ENCODE measurements at places on chromosomes 13 and 19. TPM values are rescaled to one million over a fixed set of nuclear protein-coding genes. Genes with fewer than 3 reads are reported as not detected.

- DNase-seq, result no peak
Observed at GRCh38 chr13:70080012-70080411, 27.6 kb upstream of the ATXN8OS start.

Gene WTIP
- total RNA-seq, result 25.3 TPM

Gene JSRP1
- total RNA-seq, result not detected

Gene SERP2
- total RNA-seq, result 3.0 TPM

DNA sequence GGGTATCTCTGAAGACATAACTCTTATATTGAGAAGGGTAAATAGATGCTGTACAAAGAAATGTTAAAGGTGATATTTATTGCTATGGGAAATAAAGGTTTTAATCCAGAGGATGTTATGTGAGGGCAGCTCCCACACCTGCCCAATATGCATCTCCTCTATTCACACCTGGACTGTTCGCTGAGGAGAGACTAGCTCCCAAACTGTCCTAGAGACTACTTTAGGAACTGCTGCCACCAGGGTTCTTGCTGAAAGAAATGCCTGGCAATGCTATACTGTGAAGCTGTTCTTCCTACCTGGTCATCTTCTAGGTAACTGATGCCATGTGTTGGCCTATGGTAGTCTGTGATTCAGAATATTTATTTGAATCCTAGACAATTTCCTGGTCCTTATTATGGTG is 1421.5 kb upstream of the SPRY2 start:
- no peak for DNase-seq

- no peak for DNase-seq
Observed at GRCh38 chr19:33505823-33506222, 15.8 kb downstream of the PEPD start.

DNA sequence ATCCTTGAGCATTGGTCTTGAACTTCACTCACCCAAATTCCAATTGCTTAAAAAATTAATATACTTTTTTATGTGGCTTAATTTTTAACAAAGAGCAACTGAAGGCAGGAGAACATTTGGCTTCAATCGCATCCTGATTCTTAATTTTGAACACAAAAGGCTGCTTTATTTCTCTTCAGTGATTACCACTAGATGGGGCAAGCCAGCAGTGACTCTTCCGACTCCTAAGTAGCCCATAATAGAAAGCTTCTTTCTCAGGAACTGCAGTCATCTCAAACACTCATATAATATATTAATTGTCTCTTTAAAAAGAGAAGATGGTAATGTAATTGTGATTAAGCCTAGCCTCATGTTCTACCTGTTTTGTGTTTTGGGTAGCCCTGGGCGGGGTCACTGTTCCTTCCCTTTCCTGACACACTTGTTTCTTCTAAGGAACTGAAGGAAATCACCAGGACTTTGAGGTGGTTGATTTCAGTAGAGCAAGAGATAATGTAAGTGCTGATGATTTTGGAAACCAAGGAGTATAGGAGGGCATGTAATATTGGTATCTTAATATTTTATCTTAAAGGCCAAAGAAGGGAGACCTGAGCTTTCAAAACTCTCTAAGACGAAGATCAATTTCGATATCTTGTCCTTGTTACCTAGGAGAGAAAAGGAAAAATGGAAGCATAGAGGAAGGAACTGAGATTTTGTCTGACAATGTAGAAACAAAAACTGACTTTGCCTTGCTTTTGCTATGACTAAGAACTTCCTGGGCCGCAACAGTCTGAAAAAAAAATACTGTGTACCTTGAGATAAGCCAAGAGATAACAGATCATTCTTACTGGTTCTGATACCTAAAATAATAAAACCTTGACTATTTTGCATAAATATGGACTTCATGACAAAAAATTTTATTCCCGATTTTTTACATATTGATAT is 73.1 kb downstream of the TNFSF13B start:
- no peak for DNase-seq

Gene BEST2
- not detected for total RNA-seq

DNA sequence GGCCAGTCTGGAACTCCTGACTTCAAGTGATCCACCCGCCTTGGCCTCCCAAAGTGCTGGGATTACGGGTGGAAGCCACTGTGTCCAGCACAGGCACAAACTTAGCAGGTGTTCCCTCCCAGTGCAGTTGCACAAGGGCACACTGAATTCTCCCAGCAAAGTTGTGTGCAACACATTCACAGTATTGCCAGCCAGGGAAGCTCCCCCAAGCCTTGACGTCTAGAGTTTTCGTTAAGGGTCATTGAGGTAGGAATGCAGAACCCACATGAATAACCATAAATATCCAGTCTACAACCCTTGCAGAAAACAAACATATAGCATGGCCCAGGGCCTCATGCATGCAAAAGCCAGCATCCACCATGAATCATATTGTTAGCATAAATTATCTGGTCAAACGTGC is 3.3 kb upstream of the AURKC start:
- no peak for DNase-seq

Gene KCNJ14
- 1.0 TPM for total RNA-seq

- no peak for DNase-seq
Observed at GRCh38 chr13:109859898-109860297, 73.5 kb upstream of the IRS2 start.

Gene PEAK3
- 2.6 TPM for total RNA-seq

Gene MIPEP
- total RNA-seq, result 9.9 TPM

Gene GRK1
- not detected for total RNA-seq

Gene RXFP2
- not detected for total RNA-seq

Gene SPIB
- not detected for total RNA-seq

DNA sequence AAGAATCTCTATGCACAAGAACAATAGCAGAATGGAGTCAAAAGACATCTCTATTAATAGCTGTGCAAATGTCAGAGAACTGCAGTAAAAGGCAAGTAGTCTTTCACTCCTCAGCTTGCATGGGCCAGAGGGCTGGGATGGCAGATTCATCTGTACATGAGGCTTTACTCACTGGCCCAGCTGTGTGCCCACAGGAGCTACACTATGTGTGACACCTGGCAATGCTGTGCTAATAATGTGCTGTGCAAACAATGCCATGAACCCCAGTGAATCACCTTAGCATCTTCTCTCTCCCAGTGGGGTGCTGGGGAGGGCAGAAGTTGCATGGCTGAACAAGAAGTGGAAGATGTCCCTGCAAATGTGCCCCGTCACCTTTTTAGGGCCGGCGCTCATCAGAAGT is 73.1 kb downstream of the KL start:
- DNase-seq, result no peak

DNA sequence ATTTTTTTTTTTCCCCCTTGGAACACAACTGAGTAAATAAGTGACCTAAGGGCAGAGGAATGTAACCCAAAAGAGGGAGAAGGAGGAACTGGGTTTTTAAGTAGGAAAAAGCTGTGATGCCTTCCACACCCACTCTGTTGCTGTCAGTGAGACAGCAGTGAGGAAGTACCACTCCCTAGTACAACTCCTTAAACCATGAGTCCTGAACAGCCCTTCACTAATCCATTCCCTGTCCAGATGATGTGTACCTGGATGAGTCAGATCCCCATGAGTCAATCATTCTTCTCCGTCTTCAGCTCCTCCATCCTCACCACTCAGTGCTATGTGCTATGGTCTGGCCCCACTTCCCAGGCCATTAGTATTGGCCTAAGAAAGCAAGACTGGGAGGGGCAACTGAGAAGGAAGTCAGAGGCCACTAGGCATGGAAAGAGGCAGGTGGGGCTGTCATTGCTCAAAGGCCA is 12.9 kb upstream of the CXCL17 start:
- DNase-seq, result peak; percentile 18

Gene WASF3
- 136 TPM for total RNA-seq

Gene TBC1D4
- 44.5 TPM for total RNA-seq

Gene SPACA4
- total RNA-seq, result not detected

GRCh38 chr13:40102854-40103253 is 447.4 kb downstream of the COG6 start:
- DNase-seq, result no peak

GRCh38 chr13:102907016-102907756 is 61.4 kb downstream of the ERCC5 start:
- DNase-seq, result no peak

Gene PGLYRP2
- total RNA-seq, result not detected

GRCh38 chr13:24648983-24649687 is 31.1 kb upstream of the ATP12A start:
- no peak for DNase-seq

DNA sequence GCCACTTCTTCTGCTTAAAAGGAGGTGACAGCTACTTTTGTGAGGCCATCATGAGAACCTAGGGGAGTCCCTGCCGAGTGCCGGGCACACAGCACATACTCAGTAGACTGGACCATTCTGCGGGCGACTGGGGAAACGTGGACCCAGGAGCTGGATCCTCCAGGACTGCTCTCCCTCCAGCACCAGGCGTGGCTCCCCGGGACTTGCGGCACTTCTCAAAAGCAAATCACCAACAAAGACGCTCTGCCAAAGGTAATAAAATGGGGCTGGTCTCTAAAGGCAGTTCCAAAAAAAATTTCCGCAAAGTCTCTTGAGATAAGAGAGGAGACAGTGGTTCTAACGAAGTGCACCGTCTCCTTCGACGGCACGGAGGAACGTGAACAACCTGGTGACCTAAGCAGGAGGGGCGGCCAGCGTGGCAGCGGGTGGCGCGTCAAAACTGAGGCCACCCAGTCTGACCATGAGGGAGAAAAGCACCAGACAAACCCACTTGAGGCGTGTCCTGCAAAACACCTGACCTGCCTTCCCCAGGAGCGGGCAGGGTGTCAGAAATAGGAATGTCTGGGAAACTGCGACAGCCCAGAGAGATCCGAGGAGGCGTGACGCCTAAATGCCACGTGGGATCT is 1.4 kb upstream of the TMPRSS9 start:
- no peak for DNase-seq

- DNase-seq, result no peak
Observed at GRCh38 chr19:47267350-47267759, 7.3 kb upstream of the INAFM1 start.

GRCh38 chr13:29684441-29684840 is 89.0 kb upstream of the SLC7A1 start:
- DNase-seq, result no peak

Data from mesenteric fat pad (tissue), 1 donor.